Tongue (tissue), 3 donors: ENCODE measurements at places on chromosomes 7 and 10. TPM values are rescaled to one million over a fixed set of nuclear protein-coding genes. Genes with fewer than 3 reads are reported as not detected.

- no peak for DNase-seq
These were observed 122.2 kb downstream of the KMT2E start for GRCh38 chr7:105136221-105136620.

DNA sequence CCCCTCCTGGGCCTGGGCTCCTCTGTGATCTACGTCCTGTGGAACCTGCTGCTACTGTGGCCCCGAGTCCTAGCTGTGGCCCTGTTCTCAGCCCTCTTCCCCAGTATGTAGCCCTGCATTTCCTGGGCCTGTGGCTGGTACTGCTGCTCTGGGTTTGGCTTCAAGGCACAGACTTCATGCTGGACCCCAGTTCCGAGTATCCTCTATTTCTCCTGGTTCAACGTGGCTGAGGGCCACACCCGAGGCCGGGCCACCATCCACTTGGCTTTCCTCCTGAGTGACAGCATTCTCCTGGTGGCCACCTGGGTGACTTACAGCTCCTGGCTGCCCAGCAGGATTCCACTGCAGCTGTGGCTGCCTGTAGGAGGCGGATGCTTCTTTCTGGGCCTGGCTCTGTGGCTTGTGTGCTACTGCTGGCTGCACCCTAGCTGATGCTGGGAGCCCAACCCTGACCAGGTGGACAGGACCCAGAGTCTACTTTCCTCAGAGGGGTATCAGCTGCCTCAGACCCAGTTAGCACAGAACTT, 37.8 kb upstream of the MMD2 start:
- DNase-seq, result no peak

GRCh38 chr10:21525367-21526187, at the start of gene SKIDA1:
SKIDA1 (minus strand) TSS chr10:21525682; CDS start chr10:21517822, 7,860 bp downstream.
- peak; percentile 96 for DNase-seq

DNA sequence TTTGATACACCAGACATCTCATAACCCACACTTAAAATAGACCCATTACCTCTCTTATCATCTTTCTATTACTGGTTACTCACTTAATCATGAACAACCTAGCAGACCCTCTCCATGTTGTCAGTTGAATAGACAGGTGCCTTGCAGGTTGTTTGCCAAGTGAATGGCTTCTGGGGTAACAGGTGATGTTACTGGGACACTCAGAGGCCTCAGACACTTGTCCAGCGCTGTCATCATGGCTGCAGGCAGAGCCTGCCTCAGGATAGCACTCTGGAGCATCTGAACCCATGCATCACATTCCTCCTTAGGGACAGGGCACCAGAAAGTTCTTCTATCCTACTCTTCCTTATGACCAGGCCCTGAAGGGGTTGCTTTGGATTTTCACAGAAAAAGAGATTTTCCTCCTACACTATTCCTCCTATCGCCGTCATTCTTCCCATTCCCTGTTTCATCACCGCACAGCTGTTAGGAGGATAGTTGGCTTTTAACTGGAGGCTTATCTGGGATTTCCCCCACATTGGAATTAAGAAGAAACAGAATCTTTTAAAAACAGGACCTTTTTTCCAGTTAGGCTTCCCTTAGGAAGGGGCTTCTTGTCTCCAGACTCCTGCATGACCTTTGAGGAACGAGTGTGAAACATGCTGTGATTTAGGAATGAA, 182.1 kb downstream of the VTI1A start:
- peak; percentile 39 for DNase-seq

The ATG9B gene
- total RNA-seq, result 25.8 TPM

DNA sequence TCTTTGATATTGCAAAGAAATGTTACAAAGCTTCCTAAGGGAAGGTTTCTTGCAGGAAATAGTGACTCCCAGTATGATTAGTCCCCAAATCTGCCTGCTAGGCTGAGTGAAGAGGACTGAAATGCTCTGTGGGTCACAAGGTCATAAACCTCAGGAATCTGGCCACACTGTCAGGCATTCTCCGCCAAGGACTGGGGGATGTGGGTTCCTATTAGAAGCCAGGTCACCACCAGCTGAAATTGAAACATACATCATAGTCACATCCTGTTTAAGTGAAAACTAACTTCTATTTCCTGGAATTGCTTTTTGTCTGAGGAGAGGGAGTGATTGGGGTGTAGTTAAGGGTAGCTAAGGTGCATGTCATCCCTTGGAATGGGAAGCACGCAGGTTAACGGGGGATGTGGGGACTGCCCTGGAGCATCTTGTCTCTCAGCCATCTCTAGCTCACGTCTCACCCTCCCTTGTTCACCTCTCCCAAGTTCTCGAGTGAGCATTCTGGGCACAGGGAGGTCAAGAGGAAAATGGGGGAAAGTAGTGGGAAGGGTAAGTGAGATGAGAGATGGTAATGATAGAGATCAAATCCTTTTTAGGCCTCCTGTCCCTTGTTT, 12.0 kb upstream of the GSAP start:
- DNase-seq, result no peak

- no peak for DNase-seq
These were observed 251.8 kb downstream of the MTERF1 start for GRCh38 chr7:91628742-91629141.

- no peak for DNase-seq
These were observed 32.8 kb downstream of the JCAD start for GRCh38 chr10:30026578-30026977.

- DNase-seq, result no peak
These were observed 266.6 kb downstream of the DGKB start for GRCh38 chr7:14635955-14636354.

DNA sequence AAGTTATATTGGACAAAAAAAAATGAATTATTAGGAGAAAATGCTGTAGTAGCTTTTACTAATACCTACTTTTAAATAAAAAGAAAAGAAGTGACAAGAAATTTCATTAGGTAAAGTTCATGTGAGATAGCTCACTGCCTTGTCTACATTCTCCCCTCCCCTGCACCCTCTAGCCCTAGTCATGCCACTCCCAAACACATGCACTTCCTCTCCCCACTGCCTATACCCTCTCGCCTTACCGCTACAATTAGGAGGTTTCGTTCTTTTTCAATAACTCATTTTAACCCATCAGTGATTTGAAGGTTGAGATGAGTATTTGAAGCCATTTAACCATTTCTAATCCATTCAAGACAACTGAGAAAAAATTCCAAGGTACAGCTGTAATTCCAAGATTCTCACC, 75.3 kb downstream of the HIBADH start:
- DNase-seq, result no peak

DNA sequence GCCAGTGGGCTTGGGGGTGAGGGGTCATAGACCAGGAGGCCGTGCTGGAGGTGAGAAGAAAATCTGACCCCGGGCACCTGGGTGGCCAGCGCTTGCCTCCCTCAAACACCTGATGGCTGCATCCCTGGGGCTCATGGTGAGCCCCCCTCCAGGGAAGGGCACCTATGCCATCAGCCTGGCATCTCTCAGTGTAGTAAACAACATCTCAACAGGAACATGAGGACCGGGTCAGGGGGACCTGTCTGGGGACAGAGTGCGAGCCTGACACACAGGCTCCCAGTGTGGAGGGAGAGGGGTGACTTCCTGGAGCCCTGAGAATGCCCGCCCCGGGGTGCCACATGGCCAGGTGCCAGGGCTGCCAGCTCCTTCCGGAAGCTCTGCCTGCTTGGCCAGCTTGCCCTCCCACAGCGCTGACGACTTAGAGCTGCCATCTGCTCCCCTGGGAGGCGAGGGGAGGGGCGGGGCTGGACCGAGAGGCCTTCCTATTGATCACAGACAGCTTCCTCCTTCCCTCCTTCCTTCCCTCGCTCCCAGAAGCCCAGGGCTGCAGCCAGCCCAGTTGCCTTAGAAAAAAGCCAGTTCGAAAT, 12.3 kb downstream of the STX1A start:
- DNase-seq, result peak; percentile 33

GRCh38 chr10:29613791-29614190, 21.0 kb downstream of the SVIL start:
- no peak for DNase-seq

The UTF1 gene
- total RNA-seq, result not detected

The HYAL4 gene
- total RNA-seq, result not detected

GRCh38 chr7:37508118-37508517, 59.5 kb upstream of the ELMO1 start:
- peak; percentile 62 for DNase-seq

DNA sequence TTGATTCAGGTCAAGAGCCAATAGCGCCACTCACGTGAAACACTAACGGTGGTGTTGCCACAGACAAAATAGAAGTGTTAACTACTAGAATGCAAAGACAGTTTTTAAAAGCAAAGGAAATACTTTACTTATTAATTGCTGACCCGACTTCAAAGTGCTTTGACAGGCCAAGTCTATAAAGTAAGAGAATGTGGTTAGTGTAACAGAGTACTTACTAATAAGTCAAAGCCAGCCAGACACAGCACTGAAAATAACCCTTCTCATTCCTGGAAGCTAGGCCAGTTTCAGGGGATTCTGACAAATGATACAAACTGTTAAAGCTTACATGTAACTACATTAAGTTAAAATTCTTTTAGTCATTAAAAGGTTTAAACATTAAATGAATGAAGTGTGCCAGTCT, 50.3 kb downstream of the ENO4 start:
- no peak for DNase-seq

- peak; percentile 47 for DNase-seq
These were observed 1191.1 kb downstream of the SORCS1 start for GRCh38 chr10:105973360-105973759.

DNA sequence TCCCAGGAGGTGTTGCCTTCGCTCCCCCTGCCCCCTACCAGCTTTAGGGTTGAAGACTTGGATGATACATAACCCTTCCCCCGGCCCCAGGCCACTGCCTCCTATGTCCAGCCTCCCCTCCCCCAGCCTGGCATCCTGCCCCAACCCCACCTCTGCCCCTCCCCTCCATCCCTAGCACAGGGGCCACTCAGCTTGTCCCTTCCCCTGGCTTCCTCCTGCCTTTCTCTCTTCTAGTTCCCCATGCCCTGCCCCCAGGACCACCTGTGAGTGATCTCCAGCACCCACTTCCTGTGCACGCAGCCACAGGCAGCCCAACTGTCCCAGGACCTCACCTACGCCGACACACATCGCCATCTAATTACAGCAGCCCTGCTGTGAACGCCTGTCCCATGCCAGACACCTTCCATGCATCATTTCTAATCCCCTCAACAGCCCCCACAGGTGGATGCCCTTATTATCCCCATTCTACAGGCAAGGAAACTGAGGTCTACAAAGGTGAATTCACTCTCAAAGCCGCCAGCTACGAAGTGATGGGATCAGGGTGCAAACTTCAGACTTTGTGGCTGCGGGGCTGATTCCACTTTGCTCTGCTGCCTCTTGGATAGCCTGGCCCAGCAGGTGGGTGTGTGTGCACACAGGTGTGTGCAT, 82.4 kb upstream of the CHST15 start:
- no peak for DNase-seq

GRCh38 chr10:47033541-47034270, 122.5 kb downstream of the PTPN20 start:
- no peak for DNase-seq

The FOXP2 gene
- total RNA-seq, result 25.8 TPM

The AP5Z1 gene
- 19.1 TPM for total RNA-seq

DNA sequence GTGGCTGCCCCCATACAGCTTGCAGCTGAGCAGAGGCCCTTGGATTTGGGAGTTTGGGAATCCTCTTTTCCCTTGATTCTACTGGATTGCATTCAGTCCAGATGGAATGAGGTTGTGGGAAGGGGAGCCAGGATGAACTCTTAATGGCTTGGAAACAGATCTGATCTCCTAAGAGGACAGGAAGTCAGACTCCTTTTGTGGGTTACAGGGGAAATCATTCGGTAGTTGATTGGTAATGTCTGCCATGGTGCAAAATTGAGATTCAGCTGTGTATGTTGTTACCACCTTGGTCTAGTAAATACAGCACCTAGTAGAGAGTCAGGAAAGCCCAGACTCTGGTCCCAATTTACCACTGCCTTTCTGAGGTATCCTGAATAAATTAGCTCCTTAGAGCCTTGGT, 144.2 kb upstream of the TNRC18 start:
- no peak for DNase-seq

GRCh38 chr7:111801277-111801676, 239.0 kb upstream of the IMMP2L start:
- no peak for DNase-seq

The FFAR4 gene
- total RNA-seq, result not detected

The PDK4 gene
- 48.6 TPM for total RNA-seq

- no peak for DNase-seq
These were observed 97.7 kb downstream of the ALOX5 start for GRCh38 chr10:45471531-45472310.

DNA sequence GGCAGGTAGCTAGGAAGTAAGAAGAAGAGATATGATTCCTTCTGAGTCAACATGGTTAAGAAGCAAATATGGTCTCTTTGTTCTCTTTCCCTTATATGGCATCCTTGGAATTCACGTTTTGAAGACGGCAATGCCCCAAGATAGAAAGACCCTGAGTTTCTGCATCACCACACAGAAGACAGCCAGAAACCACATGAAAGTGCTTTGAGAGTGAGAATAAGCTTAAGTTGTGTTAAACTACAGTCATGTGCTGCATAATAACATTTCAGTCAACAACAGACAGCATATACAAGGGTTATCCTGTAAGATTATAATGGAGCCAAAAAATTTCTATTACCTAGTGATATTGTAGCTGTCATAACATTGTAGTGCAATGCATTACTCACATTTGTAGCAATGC, 89.9 kb upstream of the STEAP1 start:
- DNase-seq, result no peak

DNA sequence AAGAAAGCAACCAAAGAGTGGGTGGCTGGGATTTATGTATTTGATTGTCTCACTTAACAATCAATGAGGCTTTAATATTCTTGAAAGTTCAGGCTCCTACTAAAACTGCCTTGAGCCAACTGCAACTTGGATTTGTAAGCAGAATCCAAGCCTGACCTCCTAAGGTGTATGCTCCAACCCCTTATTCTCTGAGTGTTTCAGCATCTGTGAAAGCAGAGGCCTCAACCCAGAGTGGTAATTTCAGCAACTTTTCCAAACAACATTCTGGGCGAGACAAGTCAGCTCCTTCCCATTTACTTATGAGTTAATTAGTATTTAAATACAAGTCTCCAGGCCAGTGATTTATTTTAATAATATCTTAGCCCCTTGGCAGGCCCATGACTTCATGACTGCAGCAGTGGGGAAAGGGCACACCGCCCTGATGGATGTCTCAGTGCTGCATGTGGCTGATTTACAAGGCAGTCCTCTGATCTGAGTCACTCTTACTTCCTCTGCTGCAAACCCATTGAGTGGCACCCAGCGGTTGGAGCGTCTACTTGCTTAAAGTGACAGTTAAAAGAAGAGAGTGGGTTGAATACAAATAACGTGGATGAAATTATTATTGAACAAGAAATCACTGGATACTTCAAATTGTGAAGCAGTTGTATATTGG, 209.1 kb downstream of the TRIL start:
- no peak for DNase-seq

The ADRB1 gene
- 0.10 TPM for total RNA-seq

- no peak for DNase-seq
These were observed 51.9 kb downstream of the OAT start for GRCh38 chr10:124366825-124367224.
